SK-N-SH treated with all-trans-retinoic acid at 6 μM for 48 hours (cell line): ENCODE measurements at places on chromosomes 5 and 9.

DNA sequence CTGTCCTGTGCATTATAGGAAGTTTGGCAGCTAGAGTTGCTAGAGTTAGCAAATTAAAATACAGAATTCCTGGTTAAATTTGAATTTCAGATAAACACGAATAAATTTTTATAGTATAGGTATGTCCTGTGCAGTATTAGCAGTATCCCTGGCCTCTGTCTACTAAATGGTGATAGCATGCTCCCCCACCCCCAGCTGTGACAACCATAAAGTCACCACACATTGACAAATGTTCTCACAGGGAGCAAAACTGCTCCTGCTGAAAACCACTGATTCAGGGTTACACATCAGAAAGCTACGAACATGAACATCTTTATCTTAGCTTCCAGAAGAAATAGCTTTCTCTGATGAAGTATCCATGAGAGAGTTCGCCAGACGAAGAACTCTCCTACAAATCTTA lies 91.8 kb upstream of the CCDC112 start:
- ATAC-seq, result no peak

DNA sequence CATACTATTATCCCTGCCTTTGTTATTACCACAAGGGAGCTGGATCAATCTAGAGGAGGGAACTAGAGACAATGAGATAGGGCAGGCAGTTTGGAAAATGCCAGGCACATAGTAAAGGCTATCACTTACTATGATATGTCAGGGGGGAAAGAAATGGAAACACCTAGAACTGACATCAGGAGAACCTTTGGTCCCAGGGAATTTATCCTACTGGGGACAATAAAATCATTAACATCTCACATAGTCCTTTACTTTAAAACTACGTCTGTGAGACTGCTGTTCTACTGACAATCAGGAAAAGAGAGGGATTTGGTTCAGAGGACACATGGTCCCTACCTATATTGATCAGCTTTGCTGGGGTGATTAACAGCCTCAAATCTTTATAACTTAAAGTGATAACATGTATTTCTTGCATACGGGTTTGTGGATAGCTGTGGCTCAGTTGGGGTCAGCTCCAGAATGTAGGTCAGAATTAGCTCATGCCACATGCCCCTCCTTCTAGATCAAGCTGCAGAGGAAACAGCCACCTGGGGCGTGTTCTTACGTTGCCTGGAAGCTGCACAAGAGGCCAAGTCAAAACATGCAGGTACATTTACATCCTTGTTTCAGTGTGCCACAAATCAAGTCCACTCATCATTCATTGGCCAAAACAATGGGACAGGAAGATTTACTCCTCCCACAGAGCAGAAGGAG lies 43.9 kb upstream of the ALDOB start:
- ATAC-seq, result no peak

DNA sequence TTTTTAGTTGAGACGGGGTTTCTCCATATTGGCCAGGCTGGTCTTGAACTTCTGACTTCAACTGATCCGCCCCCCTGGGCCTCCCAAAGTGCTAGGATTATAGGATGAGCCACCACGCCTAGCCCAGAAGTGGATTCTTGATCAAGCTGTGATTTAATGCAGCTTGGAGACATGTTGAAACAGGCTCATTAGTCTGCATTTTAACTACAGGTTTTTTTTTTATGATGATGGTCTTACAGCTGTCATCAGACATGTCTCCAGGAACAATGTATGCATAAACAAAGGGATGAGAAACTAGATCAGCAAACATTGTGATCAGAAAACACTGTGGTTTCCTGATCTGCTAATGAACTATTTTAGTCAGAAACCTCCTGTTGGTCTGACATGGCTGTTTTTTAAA lies 30.0 kb upstream of the PLPP1 start:
- ATAC-seq, result no peak

GRCh38 chr9:123299558-123300126 lies 31.3 kb upstream of the STRBP start:
- ATAC-seq, result no peak

DNA sequence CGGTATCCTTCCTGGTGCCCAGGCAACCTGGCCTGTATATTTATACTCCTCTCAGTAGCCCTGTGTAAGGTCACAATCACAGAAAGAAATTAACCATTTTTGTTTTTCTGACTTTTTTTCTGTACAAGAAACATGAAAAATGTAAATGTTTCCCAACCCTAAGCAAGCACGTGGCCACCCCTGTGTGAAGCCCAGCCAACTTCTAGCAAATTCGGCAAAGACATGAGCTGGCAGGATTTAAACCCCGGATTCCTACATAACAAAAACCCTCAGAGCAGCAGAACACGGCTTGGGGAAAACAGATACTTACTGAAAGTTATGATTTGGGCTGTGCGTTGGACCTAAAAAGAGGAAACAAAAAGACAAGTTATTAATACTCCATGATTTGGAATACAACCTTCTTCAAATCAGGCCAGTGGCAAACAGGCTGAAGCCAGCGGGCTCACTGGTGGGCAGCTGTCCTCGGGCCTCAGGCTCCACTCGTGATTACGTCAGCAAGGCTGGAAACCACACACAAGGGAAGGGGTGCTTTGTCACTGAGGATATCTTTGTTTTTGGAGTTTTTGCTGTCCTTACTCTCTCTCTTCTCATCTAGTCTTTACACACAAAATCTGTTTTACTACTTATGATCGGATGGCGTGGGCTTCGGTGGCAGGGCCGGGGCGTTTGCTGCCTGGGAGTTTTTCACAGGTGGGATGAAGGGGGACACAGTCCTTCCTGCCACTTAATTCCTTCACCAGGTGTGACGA lies 194.1 kb downstream of the ROR2 start:
- no peak for ATAC-seq

DNA sequence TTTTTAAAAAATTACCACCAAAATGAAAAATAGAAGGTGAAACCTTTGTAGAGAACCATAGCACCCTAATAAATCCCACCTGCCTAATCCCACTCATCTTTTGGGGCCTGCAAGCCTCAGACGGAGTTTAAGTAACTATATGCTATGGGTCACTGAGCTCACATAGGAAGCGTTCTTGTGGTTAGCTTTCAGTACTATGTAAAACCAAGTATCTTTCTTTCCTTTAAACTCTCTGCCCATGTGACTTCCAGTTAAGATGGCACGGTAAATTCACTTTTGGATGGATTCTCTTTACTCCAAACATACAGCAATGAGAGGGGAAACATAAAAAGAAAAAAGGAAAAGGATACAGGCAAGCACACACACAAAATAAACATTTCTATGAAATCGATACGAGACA lies 50.9 kb downstream of the FANCC start:
- ATAC-seq, result no peak

GRCh38 chr9:122518226-122518625 lies 715 bp upstream of the OR1J4 start:
- no peak for ATAC-seq

- ATAC-seq, result no peak
These were observed 22.3 kb downstream of the BNC2 start for GRCh38 chr9:16848179-16848578.

- ATAC-seq, result no peak
These were observed 100.2 kb upstream of the GNA14 start for GRCh38 chr9:77748214-77748772.

DNA sequence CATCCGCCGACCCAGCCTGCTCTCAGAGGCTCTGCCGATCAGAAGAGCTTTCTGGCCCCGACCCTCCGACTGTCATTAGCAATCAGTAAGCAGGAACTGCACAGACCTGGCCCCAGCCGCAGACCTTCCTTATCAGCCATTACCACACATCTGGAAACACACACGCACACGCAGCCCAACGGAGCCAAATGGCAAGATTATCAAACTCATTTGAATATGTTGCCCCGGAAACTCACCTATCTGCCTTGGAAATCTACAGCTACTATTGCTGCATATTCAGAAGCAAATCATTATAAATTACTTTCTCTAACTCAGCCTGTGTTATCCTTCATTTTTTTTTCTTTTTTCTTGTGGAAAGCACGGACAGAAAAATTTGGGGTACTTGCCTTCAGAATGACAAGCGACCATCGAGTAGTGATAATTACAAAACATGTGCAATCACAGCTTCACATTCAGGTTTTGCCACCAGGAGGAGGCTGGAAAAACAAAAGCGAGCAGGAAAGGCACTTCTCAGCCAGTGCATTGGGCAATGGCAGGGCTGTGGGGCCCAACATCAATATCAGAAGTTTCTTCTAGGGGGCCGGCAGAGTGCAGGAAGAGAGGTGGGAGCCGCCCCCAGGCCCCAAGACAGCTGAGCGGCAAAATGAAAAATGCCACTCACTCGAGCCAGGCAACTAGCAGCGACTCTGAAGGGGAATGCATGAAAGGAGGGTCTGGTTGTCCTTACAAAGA lies 122.3 kb downstream of the VAV2 start:
- no peak; the same call in 2 of the 3 replicates for ATAC-seq

GRCh38 chr5:2674456-2674855 lies 77.0 kb downstream of the IRX2 start:
- ATAC-seq, result no peak

DNA sequence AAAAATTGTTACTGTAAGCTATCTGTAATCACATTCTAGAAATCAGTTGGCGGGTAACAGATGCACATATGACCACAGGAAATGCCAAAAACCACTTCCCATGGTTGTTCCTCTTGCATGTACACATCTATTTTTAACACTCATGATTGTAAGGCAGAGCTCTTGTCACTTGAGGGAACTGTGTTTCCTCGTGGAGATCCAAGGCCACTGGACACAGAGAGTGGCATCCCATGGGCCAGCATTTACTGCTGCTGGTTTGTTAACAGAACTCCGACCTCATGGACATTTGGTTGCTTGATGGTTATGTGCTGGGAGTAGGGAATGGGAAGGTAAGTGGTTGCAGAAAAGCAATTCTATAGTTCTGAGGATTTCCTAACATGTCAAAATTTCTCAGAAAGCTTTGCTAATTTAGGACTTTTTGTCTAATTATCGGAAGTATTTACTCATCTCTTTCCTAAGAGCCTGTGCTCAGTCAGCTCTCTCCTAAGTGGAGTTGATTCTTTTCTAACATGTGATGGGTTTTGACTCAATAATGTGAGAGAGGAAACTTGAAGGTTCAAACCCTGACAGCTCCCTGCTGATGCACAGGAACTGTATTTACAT lies 202.0 kb upstream of the NR3C1 start:
- no peak for ATAC-seq

DNA sequence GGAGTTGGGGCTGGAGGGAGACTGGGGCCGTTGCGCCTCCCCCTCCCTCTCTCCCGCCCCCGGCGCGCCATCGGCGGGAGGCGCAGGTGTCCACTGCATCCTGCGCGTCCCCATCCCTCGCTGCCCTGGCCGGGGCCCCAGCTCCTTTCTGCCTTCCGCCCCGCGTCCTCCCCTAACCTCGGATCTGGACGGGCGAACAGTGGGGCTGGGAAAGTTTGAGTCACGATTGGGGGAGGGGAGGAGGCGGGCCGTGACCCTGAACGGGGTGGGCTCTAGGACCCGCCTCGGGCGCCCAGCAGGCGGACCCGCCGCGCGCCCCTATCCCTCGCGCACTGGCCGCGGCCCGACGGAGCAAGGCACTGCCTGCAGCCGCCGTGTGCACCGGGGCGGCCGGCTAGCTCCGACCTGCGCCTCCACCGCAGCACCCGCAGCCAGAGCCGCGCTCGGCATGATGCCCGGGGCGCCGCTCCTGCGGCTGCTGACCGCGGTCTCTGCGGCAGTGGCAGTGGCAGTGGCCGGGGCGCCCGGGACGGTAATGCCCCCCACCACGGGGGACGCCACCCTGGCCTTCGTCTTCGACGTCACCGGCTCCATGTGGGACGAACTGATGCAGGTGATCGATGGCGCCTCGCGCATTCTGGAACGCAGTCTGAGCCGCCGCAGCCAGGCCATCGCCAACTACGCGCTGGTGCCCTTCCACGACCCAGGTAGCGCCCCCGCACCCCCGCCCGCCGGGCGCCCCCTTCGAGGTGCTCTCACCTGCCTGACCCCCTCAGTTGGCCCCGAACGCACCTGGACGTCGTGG lies at the start of gene HMCN2:
TSS of gene HMCN2 (plus strand) at position 330 of the 805 bp plus-strand sequence. CDS start at position 449, 119 bp downstream.
- ATAC-seq, result peak; percentile 77

- no peak for ATAC-seq
These were observed 258.6 kb downstream of the FSTL4 start for GRCh38 chr5:133353741-133354140.

DNA sequence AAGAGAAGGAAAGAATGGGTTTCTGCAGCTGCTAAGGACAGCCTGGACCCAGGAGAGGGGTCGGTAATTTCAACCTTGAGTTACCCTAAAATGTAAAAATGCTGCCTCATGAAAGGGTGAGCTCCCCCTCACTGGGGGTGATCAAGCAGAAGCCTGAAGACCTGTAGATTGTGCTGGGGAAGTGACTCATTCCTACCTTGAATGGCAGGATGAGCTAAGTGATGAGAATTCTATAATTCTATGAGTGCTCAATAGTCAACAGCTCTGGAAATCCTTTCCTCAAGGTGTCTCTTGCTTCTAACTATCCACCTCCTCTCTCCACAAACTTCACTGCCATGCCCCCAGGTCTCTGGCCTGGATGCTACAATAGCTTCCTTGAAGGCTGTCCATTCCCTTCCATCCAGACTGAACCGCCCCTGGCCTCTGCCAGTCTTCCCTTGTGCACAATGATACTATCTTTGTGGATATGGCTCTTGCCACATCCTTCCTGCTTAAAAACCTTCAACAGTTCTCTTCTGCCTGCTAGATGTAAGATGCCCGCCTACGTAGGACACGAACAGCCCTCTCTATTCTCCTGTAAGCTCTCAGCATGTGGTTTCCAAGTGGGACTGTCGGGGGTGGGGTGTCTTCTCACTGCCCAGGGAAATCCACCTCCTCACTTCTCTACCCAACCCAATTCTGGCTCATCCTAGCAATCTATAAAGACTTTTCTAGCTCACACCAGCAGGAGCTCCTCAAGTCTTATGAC lies 50.6 kb downstream of the PTPN3 start:
- ATAC-seq, result no peak

DNA sequence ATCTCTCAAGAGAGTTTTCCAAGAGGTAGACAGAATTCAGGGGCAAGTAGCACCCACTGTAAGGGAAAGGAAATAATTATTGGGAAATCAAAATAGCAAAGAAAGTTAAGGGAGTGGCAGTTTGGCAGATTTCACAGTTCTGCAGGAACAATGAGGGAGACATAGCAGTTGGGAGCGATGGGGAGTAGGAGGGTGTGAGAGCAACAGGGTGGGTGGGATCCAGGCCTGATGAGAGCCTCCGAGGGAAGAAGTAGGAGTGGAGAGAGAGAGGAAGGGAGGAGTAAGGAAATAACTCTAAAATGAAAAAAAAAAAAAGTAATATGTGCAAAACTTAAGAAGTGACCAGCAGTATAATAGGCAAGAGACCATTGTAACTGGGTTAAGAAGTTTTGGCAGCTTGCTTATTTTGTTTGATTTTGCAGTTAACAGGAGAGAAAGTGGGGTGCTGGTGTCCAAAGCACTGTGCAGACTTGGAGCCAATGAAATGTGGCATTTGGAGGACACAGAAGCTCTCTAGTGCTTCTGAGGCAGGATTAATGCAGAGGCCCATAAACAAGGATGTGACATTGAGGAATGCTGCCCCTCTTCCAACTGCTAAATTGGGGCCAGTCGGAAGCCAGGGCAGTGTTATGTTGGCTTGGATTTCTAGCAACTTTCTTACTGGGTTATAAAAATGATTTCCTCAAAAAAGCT lies 10.2 kb downstream of the TNFAIP8 start:
- peak; percentile 57; the same call in 2 of the 3 replicates for ATAC-seq

- peak; percentile 56 for ATAC-seq
These were observed 391 bp upstream of the NRG2 start for GRCh38 chr5:140043508-140043872.

GRCh38 chr5:149450199-149450598 lies 71.1 kb upstream of the IL17B start:
- no peak; the same call in 2 of the 3 replicates for ATAC-seq
